ENCODE measurements at places on chromosomes 12 and 14.

DNA sequence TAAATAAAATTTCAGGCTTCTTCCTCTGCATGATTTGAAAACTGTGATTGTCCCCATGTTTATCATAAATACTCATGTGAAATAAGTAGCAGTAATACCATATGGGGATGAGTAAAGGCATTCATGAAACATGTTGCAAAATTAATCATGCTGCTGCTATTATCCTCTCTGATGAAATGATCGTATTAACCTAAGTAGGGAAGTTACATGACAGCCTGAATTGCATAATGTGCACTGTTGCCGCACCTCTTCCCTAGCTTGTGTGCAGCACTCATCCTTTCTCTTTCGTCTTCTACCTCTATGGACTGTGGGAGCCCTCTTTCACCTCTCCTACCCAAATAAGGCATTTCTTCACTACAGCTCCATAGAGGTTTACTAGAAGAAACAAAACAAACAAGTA is 367.6 kb downstream of the SOX5 start:
- no peak for DNase-seq

- no peak for DNase-seq
These were observed 91.9 kb downstream of the TMEM30B start for GRCh38 chr14:61188978-61189808.

DNA sequence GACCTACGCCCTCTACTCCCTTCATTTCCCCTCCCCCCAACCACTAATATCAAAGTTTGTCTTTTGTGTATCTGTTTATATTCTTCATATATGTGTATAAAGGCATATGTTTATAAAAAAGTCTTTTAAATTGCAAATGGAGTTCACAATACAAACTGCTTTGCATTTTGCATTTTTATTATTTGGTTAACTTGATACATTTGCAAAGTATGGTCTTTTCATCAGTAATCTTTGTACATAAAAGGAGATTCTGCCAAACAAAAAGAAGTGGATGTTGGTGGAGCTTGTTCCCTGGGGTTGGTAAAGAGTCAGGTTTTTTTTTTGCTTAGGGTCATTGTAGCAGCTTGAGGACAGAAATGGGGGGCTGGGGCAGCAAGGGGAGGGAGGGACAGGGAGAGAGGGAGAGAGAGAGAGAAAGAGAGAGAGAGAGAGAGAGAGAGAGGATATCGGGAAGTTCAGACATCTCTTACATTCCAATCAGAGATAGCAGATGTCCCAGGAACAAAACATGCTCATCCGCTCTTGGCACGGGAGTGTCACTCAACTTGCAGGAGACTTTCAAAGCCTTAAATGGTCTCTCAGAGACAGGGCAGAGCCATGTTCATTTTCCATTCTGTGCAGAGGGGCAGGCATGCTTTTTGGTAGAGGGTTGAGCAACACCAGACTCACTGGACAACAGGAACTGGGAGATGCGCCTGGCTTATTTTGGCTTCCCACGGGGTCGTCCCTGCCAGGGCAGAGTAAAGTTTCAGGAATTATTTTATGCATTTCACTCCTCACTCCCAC is 44.8 kb upstream of the TBX5 start:
- no peak for DNase-seq

DNA sequence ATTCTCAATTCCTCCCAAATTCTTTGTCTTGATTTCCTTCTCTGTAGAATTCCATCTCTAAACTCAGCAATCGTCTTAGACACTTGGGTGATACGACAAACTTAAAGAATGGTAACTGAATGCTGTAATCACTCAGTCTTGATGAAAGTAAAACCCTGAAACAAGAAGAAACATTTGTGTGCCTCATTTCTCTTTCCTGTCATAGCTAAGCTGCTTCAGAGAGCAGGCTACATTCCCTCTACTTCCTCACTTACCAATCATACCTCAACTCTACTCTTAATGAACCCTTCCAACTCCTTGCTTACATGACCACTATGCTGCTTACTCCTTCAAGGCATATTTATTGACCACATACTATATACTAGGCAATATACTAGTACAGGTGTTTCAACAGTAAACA is 8.3 kb downstream of the MAP4K5 start:
- no peak for DNase-seq

- no peak for DNase-seq
These were observed 250.9 kb upstream of the FOXN3 start for GRCh38 chr14:89667983-89668382.

- DNase-seq = no peak
These were observed 62.9 kb upstream of the ATP2A2 start for GRCh38 chr12:110217996-110218674.

- peak; percentile 39 for DNase-seq
These were observed 8.9 kb downstream of the APAF1 start for GRCh38 chr12:98653866-98654493.

- no peak for DNase-seq
These were observed 44.4 kb downstream of the DYRK2 start for GRCh38 chr12:67692966-67693365.

DNA sequence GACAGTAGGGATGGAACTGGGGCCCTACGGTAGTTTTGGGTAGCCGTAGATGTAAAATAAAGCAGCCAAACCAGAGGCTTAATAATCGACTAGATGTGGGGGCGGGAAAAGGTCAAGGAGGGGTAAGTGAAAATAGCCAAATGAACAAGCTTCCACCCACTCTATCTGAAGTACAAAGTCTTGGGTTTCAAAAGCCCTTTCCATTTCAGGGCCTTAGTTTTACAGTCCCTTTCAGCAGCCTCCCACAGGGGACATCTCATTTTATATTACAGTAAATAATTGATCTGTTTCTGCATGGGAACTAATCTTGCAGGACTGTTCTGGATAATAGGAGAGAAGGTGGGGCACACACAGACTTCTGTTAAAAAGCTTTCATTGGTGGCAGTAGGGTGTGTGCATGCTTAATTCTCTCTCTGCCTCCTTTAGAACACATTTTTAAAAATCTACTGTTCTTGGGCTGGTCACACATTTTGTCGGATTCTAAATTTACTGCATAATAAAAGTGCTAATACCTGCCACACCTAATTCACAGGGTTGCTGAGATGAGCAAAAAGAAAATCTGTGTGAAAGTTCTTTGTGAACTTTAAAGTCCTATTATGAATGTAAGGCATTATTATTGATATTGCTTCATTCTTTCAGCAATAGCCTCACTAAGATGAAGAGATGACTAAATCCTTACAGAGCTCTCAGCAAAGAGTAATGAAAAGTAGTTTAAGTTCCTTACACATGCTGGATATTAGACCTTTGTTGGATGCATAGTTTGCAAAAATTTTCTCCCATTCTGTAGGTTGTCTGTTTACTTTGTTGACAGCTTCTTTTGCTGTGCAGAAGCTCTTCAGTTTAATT is 104.6 kb downstream of the ITPR2 start:
- no peak for DNase-seq

- DNase-seq = no peak
These were observed 47.7 kb upstream of the EVL start for GRCh38 chr14:100017553-100017952.

DNA sequence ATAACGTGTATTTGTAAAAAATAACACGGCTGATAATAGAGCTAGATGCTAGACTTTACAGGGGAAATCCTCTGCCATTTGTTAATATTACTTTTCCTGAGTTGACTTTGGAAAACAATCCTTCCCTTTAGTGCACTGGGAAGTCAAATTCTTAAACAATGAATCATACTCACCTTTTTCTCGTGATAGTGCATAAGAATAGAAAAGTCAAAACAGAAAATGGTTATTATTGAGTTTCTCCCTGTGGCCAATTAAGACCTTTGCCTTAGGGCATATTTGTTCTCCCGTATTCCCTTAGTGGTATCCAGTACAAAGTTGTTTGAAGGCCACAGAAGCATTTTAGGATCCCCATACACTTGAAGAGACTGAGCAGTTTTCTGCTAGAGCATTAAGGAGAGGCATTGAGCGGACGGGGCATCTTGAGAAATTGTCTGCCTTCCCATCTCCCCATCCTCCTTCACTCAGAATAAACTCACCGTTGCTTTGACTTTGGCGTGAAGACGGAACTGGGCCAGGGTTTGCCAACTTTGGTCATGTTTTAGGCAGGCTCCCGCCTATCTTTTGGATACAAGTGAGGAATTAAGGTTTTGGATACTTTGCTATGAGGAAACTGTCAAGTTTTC is 171.3 kb downstream of the TMTC2 start:
- peak; percentile 2 for DNase-seq

DNA sequence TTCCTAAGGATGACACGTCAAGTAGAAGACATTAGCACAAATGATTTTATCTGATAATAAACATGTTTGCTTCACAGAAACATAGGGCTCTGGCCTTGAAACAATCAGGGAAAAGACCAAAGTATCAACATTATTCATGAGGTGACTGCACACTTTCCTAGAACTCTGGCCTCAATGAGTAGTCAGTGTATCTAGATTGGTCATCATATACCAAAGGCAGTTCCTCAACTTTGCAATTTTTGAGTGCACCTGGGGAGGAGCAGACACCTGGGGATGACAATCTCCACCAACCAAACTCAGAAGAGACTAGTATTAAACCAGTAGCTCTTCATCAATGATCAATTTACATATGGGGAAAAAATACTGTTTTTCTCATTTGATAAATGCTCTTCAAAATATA is 4.5 kb downstream of the EDDM3A start:
- no peak for DNase-seq

DNA sequence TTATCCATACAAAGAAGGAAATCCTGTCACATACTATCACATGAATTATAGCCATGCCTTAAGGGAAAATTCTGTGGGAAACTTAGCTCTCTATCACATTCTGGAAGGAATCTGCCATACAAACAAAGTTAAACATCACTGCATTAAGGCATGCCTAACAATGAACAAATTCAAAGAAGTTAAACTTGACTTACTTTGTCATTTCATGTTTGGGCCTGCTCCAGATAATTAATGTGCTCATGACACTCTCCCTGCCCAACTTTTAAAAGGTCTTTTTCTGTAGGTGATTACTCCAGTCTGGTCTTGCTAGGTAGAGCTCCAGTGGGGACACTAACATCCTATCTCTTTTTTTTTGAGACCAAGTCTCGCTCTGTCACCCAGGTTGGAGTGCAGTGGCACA is 230.5 kb downstream of the AEBP2 start:
- DNase-seq = no peak

- peak; percentile 57 for DNase-seq
These were observed 31.9 kb upstream of the DUSP6 start for GRCh38 chr12:89384050-89384758.

DNA sequence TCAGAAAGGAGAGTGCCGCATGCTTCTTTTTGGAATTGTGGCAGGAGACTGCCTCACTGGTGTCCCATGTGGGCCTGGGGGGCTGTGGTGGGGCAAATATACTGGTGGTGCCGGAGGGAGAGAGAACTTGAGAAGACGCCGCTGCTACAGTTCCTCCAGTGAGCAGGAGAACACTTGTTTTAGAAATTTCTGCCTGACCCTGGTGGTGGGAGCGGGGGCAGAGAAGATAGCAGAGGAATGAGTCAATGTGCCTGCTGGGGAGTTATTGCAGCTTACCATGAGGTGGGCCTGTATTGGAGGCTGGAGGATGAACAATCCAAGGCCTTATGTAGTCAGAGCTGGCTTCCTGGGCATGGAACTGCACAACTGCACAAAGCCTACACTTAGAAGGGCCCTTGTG is 211.8 kb downstream of the SNAPC1 start:
- DNase-seq = no peak
